ENCODE measurements at places on chromosomes 5 and 9.

- DNase-seq = no peak
These were observed 101.7 kb downstream of the ADAMTSL1 start for GRCh38 chr9:18575686-18576085.

DNA sequence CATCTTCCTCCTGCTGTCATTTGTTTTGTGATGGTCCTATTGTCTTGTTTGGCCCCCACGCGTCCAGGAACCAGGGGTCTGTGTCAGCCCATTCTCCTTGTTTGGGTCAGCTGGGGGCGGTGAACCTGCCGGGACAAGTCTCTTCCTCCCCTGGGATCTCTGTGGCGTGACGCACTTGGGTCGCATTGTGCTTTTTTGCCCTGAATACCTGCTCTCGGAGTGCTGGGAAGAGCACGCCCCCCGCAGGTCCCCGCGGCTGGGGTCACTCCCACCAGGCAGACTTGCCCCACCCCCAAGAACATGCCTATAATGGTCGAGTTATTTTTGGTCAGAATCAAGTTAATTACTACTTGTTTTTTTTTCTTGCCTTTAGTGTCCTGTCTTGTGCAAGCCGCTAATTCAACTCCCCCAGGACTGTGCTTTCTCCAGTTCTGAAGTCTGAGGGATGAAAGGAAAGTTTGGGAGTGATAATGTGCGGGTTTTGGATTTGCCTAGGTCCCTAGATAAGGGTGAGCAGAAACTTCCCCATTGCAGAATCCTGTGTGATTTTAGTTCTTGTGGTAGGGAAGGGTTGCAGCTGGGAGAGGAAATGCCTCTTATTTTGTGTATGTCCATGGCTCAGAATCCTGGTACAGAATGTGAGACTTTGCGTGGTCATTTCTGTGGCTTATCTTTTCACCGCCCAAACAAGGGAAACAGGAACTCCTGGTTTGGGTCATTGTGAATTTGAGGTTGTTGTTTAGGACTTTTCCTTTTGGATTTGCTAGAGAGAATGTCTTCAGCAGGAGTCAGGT, 789 bp downstream of the ACER2 start:
- DNase-seq = no peak

GRCh38 chr9:92895812-92896436, 18.1 kb upstream of the ZNF484 start:
- no peak for DNase-seq

DNA sequence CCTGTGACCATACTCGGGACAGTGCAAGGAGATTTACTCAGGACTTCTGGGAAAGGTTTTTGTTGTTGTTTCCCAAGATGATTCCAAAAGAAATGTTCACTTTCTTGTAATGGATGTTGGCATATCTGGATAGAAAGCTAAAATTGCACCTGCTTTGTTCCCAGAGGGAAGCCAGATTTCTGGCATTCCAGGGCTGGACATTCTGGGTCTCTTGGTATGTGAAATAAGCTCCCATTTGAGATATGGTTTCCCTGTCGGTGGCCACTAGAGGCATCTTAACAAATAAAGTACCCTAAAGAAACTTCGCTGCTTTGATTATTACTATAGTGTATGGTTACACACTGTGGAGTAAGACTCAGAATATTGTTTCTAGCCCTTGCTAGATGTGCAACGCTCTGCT, 737.3 kb downstream of the BRINP1 start:
- DNase-seq = no peak

DNA sequence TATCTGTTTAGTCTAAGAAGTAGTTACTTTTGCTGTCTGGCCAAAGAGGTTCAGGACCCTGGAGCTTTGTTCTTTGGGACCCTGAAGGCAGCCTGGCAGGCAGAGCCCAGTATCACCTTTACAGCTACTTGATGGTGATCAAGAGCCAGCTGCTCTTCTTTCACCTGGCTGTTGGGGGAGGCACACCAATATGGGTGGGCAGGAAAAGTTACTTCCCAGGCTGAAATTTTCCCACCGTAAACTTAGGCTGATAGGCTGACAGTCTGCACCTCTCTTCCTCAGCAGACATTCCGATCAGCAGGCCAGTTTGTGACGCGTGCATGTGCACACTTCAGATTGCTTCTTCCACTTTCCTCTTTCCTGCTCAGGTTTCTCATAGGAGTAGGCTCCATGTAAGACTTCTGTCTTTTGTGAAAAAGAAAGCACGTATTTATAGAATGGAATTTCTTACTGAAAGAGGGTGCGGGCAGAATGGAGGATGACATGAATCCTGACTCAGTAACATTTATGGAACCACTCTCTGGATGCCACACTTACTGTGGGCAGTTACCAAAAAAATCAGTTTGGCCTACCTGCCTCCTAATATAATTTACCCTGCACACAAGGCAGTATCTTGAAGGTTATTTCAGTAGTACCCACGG, 223.9 kb upstream of the DMRT1 start:
- no peak for DNase-seq

DNA sequence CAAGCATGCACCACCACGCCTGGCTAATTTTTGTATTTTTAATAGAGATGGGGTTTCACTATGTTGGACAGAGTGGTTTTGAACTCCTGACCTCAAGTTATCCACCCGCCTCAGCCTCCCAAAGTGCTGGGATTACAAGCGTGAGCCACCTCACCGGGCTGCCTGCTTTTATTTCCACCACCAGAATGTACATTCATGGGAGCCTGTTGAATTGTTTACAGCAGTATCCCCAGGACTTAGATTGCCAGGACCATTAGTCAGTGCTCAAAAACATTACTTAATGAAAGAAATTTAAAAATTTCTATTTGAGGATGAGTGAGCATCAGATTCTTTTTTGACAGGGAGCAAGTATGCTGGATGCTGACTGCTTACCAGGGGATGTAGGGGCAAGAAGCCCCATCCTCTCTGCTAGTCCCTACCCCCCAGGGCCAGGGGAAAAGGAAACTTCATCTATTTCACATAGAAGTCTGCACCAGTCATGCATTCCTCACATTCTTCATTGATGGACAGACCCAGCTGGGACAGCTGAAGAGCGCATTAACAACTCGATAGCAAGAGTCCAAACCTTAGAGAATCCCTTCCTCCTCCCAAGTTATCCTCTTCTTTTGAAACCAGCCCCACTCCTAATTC, 10.3 kb upstream of the RGMB start:
- DNase-seq = no peak

DNA sequence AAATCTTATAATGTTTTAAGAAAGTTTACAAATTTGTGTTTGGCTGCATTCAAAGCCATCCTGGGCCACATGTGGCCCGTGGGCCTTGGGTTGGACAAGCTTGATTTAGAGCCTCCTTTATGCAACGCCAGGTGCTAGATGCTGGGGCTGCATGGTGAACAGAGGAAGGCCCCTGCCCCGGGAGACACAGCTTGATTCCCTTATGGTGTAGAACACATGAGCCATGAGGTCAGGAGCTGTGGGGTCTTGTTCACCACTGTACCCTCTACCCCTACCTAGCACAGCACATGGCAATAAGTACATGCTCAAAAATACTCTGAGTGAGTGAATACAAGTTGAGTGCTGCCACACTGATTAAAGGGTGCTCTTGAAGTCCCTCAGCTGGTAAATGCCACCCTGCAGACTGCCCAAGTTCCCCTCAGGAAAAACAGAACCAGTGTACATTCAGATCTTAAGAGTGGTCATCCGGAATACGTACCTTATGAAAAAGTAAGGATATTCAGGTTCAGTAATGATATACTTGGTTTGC, 71.9 kb downstream of the ARRDC3 start:
- DNase-seq = no peak

DNA sequence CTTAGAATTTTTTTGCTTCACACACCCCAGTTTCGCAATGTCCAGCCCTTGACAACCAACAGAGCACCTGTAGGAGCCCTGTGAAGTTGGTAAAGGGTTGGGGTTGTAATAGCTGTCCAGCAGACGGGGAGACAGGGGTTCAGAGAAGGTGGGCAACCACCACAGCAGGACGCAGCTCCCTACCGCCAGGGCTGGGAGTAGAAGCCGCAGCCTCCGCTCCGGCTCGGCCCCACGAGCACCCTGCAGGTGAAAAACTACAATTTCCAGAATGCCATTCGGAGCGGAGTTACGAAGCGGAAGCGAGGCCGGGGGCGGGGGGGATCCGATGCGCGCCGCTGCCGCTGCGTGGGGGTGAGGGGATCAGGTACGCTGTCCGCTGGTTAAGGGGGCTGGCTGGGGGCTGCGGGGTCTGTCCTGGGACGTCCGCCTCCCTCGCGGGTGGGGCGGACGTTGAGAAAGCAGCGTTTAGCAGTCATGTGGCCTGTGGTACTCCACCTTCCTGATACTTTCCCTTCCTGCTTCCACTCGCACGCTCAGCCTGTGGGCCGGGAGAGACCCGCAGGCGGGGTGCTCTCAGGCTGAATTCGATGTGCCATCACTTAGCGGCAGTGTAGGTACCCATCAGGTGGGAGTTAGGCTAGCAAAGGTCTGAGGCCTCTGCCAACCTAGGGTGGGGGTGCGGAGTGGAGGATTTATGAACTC, at the start of gene TRMT10B:
Gene TRMT10B, plus strand, starts transcription at position 317 of the 702 bp plus-strand sequence. CDS start 8,127 bp downstream, outside the sequence.
- no peak for DNase-seq

DNA sequence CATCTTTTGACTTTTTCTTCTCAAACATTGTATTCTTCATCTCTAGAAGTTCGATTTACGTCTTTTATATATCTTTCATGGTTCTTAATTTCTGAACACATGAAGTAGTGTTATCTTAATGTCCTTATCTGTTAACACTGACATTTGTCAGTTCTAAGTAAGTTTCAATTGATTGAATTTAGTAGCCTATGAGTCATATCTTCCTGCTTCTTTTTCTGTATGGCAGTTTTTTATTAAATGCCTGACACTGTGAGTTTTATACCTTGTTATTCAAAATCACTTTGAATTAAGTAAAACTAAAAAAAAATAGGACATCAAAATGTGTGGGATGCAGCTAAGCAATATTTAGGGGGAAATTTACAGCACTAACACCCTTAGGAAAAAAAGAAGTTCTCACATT, 707.0 kb upstream of the ACO1 start:
- no peak for DNase-seq

GRCh38 chr5:180143656-180144364, 65.2 kb downstream of the RASGEF1C start:
- DNase-seq = no peak

GRCh38 chr9:35907711-35908503, 1.4 kb upstream of the SPAAR start:
- DNase-seq = no peak

DNA sequence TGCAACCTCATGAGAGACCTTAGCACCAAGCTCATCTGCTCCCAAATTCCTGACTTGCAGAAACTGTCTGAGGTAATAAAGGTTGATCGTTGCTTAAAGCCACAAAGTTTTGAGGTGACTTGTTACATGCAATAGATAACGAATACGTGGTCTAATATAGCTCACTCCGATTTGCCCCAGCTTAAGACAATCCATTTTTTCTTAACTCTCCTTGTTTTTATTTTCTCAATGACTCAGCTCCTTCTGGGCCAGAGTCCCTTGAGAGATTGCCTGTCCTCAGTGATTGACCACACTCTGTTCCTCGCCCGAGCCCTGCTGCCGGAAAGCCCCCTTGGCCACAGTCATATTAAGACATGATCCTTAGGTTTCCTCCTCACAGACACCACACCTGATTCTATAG, 63.7 kb upstream of the FANCC start:
- no peak for DNase-seq

GRCh38 chr9:133608382-133608781, 807 bp downstream of the FAM163B start:
- no peak for DNase-seq

GRCh38 chr5:95924720-95925377, 36.8 kb downstream of the ELL2 start:
- DNase-seq = no peak

DNA sequence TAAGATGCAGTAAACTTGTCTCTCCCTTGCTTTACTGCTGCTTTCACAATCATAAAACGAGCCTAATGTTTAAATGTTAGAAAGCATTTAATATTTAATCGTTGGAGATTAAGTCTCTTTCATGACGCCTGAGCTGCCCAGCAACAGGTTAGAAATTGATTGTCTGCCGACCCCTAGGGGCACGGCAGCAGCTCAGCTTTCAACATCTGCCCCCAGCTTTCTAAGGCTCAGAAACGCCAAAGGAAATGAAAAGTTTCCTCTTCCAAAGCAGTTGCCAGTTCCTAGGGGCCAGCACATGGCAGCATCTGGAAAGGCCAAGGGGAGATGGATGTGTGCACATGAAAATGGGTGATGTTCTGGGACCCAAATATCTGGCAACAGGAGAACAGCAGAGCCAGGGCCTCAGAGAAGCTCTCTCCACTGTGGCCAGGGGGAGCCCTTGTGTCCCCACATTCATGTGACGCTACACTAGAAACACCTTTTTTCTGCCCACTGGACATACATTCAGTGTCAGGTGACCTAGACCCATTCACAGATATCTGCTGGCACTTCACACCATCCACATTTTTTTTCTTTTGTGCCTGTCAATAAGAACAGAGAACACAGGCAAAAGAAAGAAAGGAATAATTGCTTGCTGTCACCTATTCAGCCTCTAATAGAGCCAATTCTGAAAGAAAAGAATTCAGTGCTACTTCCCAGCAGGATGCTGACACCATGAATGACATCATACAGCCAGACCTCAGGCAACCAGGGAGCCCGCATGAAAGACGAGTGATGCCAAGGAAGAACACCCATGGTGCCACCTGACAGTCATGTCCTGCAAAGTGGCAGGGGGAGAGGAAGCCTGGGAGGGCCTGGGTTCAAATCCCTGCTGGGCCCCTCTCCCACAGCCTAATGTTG, 205.0 kb upstream of the TAS2R1 start:
- no peak for DNase-seq

GRCh38 chr9:3447788-3448187, 78.0 kb downstream of the RFX3 start:
- no peak for DNase-seq

GRCh38 chr9:111944241-111944866, 47.7 kb downstream of the UGCG start:
- DNase-seq = no peak

DNA sequence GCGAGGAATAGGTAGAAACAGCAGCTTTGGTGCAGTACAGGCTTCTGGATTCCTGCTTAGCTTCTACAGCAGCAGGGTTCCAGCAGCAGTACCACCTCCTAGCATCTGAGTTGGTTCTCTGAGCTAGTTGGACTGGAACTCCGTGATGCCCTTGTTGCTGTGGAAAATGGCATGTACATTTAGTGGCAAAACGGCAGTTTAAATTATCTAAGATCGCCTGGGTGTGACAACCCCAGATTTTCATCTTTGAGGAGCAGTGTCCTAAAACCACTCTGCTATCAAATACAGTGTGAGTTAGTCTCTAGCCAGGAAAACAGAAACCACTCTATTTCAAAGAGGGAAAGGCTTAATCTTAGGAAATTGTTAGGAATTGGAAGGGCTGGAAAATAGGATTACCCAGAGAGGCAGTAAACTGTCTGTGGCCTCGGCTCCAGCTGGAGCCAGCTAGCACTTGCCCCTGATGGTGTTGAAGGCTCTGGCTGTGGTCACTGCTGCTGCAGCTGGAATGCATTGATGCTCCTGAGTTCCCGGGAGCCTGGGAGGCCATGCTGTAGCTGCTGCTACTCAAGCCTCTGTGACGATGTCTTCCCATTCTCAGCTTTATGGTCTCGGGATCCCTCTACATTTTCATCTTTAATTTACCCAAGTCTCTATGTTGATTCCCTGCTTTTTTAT, 29.4 kb downstream of the RAD23B start:
- DNase-seq = no peak

- no peak for DNase-seq
These were observed 9.2 kb upstream of the CFAP157 start for GRCh38 chr9:127697575-127697974.
